ENCODE measurements at places on chromosomes 1 and 21.

- DNase-seq = no peak
Observed at GRCh38 chr1:7005762-7006161, 220.5 kb downstream of the CAMTA1 start.

DNA sequence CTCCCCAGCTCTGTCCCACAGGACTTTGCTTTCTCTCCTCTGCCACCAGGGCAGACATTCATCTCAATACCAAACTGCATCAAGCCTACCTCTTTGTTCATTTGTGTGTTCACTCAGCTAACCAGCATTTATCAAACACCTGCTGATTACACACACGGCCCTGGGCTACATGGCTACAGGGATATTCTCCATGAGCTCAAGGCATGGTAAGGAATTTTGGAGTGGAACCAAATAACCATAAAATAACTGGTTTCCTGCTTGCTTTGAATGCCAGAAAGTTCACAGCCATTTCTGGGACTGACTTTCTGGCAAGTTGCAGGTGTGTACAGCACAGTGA, 54.6 kb downstream of the LDLRAD2 start:
- DNase-seq = no peak

DNA sequence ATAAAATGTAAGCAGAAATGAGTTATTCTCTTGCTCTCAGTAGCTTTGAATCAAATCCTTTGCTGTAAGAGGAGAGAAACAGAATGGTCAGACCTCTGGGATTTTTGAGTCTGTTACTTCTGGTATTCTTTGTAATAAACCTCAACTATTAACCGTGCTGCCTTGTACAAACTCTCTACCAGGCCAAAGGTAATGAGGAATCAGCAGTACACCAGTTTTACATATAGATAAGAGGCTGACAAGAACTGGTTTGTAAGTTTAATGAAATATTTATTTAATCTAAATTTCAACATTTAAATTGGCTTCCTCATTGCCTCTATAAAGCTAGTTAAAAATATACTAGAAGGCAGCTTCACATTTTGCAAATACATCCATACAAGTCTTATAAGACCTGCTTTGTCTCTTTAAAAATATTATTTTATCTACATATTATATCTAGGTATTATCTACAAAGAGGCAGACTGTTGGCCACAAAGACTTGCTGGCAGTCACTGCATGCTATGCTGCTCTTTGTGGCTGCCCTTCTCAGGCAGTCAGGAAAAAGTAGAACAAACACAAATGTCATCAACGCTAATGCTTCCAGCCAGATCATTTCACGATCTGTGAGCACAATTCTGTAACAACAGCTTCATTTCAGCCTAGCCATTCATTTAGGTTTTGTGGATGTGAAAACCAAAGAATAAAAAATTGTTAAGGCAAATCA, 173.0 kb downstream of the GABPA start:
- DNase-seq = no peak

DNA sequence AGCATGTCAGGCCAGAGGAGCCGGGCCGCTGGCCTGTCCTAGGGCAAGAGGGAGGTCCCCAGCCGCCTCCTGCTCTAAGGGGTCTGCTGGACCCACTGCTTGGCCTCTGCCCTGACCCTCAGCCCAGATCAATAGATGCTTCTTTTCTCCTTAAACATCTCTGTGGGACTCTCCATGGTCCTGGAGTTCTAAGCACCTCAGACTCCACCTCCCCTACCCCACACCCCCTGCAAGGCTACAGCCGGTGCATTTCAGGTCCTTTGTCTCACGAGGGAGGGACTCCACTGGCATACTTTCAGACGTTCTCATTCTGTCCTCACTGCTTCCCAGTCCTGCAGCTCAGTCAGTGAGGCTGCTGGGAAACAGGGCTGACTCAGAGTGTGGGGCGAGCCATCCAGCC, 11.0 kb downstream of the CNTN2 start:
- DNase-seq = no peak

GRCh38 chr1:187129132-187129531, 300.4 kb downstream of the PLA2G4A start:
- DNase-seq = no peak

- DNase-seq = no peak
Observed at GRCh38 chr21:30256100-30256499, 26.6 kb downstream of the KRTAP24-1 start.

DNA sequence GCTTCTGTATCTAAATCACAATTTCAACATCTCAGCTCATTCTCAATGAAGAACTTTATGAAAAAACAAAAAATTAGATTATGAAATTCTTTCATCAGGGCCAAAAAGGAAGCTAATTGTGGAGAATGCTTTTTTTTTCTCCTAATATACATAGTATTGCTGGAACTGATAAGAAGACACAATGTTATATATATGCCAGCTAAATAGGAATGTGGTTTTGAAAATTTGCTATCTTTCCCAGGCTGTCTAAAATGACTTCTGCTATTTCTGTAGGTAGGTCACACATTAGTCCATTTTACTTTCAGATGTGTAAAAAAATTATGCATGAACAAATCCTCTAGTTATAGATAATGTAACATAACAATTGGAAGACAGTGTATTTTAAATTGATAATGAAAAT, 732.9 kb downstream of the RWDD3 start:
- DNase-seq = no peak

- DNase-seq = no peak
Observed at GRCh38 chr21:36471254-36471723, 8.6 kb downstream of the CLDN14 start.

DNA sequence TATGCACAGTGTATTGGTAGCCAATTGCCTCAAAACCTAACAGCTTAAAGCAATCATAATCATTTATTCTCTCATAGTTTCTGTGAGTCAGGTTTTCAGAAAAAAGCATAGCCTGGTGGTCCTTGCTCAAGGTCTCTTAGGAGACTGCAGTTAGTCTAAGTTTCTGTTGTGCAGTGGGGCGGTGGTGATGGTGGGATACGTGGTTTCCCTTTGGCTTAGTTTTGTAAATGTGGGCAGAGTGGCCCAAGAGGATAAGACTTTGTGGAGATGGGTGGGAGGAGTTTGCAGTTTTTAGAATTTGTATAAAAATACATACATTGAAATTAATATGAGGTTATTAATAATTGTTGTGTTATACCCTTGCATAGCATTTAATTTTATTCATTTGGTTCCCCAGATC, 68.6 kb downstream of the NOS1AP start:
- DNase-seq = no peak

- DNase-seq = no peak
Observed at GRCh38 chr1:97640677-97641076, 280.2 kb downstream of the DPYD start.

- no peak for DNase-seq
Observed at GRCh38 chr1:211750599-211750998, 75.2 kb upstream of the NEK2 start.

- no peak for DNase-seq
Observed at GRCh38 chr1:77120950-77121349, 98.3 kb downstream of the PIGK start.

GRCh38 chr1:201310986-201311355, 27.7 kb downstream of the PKP1 start:
- no peak for DNase-seq

DNA sequence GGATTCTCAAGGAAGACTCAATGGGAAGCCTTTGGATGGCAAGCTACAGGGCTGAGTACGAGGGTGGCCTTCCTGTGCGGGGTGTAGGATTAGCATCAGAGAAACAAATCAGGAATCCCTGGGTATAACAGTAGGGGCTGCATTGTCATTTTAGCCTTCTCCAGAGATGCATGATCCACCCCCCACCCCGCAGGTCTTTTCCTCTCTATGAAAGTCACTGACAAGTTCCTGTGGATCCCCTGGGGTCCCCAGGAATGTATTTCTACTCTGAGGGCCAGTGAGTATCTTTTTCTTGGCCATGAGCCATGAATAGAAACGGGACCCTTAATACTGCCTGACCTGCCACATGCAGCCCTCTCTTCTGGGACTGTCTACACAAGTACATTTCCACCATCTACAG, 473.0 kb upstream of the VAMP3 start:
- DNase-seq = no peak

DNA sequence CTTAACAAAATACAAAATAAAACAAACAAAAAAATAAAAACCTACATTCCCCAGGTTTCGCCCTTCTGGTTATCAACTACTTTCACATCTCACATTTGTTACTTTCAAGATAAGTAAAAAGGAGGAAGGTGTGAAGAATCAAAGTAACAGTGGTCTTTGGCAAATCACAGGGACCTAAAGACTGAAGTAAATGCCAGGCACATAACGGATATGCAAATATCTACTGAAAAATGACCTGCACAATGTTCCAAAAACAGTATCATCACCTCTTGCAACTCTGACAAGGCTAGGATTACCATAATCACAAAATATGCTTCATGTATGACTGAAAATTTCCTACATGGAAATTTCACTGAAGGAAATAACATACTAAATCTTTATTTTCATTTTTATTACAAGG, 29.3 kb downstream of the COP1 start:
- DNase-seq = no peak

- DNase-seq = no peak
Observed at GRCh38 chr21:34362136-34362444, 1.7 kb upstream of the KCNE2 start.

DNA sequence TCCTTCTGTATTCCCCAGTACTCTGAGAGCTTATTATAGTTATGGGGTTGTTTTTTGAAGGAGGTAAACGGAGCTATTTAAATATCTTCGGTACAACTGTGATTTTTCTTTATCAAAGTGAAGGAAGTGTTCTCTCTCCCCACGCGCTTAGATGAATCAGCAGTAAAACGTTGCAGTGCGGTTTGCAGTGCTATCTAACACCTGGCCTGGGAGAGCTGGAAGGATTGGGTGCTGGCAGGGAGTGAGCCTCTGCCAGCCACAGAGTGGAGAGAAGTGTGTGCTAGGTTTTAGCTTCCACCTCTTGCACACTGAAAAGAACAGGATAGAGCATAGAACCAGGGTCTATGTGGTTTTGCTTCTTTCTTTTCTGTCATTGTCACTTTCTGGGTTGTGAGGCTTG, 165.9 kb downstream of the SDCCAG8 start:
- DNase-seq = no peak

DNA sequence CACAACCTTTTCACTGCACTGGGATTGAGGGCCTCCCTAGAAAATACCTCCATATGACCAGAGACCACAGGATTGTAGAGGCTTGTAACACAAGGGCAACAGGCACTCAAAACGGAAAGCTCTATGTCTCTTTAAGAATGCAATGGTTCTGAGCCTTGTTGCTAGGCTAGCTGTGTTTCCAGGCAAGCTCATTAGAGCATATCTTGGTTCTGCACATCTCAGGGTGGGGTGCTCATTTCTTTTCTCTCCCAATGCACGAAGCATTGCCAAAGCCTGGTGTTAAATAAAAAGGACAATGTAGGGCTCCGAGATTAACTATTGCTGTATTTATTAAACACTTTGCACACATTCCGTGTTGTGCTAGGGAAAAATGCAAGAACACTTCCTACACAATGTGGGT, 315.9 kb downstream of the PRDM2 start:
- DNase-seq = no peak

DNA sequence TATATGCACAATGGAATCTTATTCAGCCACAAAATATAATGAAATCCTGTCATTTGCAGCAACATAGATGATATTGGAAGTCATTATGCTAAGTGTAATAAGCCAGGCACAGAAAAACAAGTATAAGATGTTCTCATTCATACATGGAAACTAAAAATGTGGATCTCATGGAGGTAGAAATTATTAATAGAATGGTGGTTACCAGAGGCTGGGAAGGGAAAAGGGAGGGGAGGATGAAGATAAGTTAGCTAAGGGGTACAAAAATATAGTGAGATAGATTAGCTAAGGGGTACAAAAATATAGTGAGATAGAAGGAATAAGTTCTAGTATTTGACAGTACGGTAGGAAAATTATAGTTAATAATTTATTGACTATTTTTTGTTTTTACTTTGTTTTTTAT, 27.9 kb downstream of the LIN9 start:
- DNase-seq = no peak

GRCh38 chr1:201647094-201647493, 108.2 kb downstream of the NAV1 start:
- DNase-seq = no peak

GRCh38 chr1:204760757-204761156, 75.2 kb upstream of the LRRN2 start:
- DNase-seq = no peak

DNA sequence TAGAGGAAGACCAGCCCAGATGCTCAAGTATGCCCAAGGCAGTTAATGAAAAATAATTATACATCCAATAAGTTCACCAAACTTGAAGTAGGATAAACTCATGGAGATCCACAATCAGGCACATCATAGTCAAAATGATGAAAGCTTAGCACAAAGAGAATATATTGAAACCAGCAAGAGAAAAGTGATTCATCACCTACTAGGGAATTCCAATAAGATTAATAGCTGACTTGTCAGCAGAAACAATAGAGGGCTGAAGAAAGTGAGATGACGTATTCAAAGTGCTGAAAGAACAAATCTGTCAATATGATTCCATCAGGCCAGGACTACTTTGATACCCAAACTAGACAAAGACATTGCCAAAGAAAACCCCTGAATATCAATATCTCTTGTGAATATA, 251.7 kb upstream of the BEND5 start:
- no peak for DNase-seq

DNA sequence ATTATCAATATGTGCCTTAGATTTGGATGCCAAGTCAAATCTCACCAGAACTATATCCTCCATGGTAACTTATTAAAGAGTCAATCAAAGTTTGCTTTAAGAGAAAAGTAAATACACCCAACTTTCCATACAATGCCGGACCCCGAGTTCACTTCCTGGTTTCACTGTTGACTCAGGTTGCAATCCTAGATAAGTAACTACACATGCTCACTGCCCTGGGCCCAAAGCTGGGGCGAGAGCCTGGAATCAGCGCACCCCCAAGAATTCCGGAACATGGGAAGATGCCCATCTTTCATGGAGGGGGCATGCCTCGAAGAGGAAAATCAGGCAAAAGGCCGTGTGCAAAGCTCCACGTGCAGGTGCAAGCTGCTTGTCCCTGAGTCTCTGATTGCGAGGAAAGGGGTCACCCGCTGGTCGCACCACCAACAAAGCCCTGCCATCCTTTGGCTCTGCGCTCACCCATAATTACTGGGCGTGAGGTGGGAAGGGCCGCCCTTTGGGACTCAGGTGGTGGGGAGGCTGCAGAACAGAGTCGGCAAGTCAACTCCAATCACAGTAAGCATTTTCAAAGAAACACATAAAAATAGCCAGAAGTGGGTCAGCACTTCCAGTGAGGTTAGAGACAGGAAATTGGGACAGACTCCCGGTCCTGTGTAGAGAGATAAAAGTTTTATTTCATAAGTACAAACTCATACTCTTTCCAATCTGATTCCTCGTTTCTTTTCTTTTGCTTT, 167.7 kb downstream of the TOMM20 start:
- no peak for DNase-seq

- no peak for DNase-seq
Observed at GRCh38 chr1:17213148-17213781, 8.3 kb downstream of the PADI1 start.
